ENCODE measurements at places on chromosomes 1 and 21. TPM values are rescaled to one million over a fixed set of nuclear protein-coding genes. Genes with fewer than 3 reads are reported as not detected.

The WNT2B gene
- 44.4 TPM for total RNA-seq

The KRTAP12-4 gene
- total RNA-seq = not detected

The LHX4 gene
- 0.13 TPM for total RNA-seq

The PGLYRP4 gene
- not detected for total RNA-seq

Measured in mesangial cell (primary cell).